ENCODE measurements at places on chromosomes 11 and 22. TPM values are rescaled to one million over a fixed set of nuclear protein-coding genes. Genes with fewer than 3 reads are reported as not detected.

DNA sequence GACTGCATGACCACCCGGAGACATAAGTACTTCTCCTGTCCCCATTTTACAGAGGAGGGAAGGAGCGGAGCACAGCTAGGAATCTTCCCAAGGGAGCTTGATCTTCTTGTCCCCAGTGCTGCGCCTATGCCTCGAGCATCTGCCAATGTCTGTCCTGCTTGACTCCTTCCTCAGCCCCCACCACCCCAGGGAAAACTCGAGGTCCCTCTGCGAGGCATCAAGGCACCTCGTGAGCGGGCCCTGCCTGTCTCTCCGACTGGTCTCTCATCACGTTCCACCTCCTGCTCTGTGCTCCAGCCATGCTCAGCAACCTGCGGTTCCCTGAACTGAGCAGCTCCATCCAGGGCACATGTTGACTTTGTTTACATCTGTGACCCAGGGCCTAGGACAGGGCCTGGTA is 2.5 kb downstream of the NCF4 start:
- DNase-seq = no peak

GRCh38 chr11:130388607-130389205 is 39.7 kb downstream of the ADAMTS8 start:
- no peak for DNase-seq

- DNase-seq = peak; percentile 2
These were observed 973.6 kb upstream of the TENM4 start for GRCh38 chr11:80414181-80415165.

GRCh38 chr11:40203606-40204005 is 1255.8 kb downstream of the LRRC4C start:
- DNase-seq = no peak

GRCh38 chr11:46856605-46857343 is 10.7 kb upstream of the CKAP5 start:
- peak; percentile 45 for DNase-seq

DNA sequence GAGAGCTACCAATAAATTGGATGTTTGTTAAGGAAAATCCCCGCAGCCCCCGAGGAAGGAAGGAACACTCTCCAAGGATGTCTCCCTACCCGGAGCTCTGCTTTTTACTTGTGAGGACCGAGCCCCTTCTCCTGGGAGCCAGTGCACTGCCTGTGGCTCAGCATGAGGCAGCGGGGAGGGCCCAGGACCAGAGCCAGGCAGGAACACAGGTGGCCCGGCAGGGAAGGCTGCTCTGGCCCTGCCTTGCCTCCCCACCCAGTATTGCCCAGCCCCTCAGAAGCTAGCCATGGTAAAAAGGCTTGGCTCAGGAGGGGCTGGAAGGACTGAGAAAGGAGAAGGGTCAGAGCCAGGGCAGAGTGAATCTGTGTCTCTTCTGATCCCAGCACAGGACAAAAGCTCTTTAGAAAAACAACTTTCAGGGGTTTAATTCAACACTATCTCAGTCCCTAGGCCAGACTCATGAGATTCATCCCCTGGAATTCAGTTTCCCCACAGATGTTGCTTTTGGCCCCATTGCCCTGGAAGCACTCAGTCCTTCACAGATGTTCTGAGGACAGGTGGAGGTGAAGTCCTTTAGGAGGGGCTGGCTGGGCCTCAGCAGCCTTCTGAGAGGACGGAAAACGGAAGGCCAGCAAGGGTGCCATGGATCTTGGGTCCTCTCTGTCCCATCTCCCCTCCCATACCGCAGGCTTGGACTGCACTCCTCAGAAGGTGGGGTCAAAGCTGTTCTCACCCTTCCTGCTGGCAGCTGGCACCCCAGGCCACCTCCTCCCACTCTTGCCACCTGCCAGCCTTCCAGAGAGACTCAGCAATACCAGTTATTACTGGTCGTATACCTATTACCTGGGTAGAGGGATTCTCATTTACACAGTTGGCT is 318.9 kb downstream of the NTM start:
- no peak for DNase-seq

Gene TP53AIP1
- total RNA-seq = not detected

- DNase-seq = no peak
These were observed 45.4 kb downstream of the METTL15 start for GRCh38 chr11:28153586-28153985.

DNA sequence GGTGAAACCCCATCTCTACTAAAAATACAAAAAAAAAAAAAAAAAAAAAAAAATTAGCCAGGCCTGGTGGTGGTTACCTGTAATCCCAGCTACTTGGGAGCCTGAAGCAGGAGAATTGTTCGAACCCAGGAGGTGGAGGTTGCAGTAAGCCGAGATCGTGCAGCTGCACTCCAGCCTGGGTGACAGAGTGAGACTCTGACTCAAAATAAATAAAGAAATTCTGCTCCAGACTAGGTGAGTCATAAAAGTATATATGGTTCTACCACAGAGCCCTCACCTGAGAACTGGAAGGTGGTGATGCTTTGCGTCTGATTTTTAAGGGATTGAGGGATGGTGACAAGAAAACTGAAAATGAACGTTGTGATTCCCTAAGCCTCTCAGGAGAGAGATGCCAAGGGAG is 58.4 kb downstream of the NTM start:
- DNase-seq = no peak

DNA sequence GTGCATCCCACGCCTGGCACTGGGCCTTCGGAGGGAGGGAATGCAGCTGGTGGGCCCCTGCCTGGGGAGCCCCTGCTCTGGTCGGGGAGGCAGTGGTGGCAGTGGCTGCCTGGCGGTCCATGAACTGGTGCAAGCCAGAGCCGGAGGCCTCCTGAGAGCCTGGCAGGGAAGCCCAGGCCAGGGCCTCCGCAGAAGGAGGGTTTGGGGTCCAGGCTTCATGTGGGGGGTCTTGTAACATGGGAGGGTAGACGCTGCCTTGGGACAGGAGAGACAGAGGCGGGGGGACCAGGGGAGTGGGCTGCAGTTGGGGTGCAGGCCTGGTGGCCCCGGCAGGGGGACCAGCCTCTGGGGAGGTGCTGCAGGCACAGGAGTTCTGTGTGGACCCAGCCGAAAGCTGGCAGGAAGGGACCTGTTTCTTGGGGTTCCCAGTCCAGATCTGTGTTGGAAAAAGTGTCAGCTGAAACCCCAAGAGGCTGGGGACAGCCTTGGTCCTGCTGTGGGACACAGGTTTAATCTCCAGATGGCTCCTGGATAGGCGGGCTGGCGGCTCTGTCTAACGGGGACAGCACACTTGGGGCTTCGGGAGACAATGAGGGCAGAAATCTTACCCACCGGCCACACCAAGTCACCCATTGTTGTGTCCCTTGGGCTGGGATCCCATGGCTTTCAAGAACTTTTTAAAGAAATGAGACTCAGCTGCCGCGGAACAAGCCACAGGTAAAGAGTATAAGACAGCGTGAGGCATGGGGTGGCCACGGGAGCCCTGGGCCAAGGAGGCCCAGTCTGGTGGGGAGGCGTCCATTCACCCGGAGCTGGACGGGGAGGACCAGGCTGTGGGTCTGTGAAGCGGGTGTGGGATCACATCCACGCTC is 73.5 kb downstream of the KCNQ1 start:
- DNase-seq = no peak

DNA sequence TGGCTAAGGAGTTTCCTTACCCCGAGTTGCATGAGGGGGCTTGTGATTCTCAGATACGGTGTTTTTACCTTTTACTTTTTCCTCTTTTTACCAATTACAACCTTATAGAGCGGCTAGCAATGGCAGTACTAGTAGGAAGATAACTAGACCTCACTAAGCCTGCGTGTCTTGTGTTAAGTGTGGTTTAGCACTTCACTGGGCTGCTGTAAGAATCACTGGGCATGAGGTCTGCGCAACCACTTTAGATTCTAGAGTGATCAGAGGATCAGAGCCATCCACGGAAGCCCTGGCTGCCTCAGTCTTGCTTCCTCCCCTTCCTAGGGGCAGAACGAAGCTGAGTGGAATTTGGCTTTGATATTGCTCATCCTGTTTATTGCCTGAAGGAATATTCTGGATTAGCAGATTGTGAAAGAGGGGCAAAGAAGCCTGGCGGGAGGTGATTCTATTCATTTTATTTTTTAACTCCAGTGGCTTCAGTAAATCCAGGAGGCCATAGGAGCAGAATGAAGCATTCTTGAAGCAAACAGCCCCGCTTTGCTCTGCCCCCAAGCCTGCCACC is 88.5 kb downstream of the GRAMD1B start:
- DNase-seq = no peak

Gene CCDC89
- total RNA-seq = 6.6 TPM

Gene KCNJ4
- total RNA-seq = not detected

DNA sequence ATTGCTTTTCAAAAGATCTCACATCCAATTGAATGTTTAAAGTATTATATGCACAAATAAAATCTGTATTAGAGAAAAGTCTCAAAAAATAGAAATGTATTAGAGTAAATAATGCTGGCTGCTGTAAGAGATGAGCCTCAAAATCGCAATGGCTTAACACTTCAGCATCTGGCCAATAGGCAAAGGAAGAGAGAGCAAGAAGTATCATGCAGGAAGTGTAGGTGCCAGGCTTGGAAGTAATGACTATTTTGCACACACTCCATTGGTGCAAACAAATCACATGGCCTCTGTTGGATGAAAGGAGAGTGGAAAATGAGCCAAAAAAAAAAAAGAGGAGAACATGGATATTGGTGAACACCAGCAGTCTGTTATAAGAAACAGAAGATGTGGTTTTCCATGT is 193.0 kb upstream of the E2F8 start:
- DNase-seq = no peak

Gene BATF2
- 0.19 TPM for total RNA-seq

Gene PTPRCAP
- 0.38 TPM for total RNA-seq

GRCh38 chr11:109089144-109089543 is 332.8 kb upstream of the C11orf87 start:
- no peak for DNase-seq

DNA sequence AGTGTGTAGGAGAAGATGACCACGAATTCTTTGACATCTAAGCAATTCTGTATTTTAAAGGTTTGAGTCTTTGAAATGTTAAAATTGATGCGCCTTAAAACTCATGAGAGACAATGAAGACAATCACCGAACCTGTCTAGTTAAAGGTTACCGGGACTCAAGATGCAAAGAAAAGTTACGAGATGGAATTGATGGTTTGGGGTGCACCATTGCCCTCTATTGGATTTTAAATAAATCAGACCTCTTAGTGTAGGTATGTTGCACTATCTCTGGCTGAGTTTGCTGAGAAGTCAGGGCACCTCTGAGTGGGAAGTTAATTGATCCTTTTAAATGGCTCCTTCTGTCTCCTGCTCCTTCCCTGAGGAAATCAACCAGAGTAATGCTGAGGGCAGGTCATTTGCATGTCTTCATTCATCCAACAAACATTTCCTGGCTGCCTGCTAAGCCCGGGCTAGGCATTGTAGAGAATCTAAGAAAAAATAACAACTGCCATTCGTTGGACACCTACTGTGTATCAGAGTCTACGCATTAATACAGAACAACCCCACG is 19.4 kb upstream of the TMA7B start:
- DNase-seq = no peak

Gene WNT7B
- not detected for total RNA-seq

DNA sequence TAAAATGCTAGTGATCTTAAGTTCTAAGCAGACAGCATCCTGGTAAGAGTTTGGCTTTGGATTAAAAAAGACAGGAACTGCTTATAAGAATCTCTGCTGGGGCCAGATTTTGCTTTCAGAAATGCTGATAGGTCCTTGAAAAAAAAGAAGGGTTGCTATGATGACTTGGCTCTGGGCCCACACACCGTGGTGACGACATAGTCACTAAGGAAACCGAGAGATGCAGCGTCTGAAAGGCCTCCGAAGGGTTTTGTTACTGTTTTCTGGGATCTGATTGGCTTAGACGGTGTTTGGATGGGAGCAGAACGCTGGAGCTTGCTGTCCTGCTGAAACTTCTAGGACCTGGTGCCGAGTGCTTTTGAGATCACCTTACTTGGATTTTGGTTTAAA is 8.4 kb downstream of the FAM118A start:
- peak; percentile 68 for DNase-seq

GRCh38 chr11:65489706-65490320 is 9.0 kb upstream of the MALAT1 start:
- peak; percentile 80 for DNase-seq

DNA sequence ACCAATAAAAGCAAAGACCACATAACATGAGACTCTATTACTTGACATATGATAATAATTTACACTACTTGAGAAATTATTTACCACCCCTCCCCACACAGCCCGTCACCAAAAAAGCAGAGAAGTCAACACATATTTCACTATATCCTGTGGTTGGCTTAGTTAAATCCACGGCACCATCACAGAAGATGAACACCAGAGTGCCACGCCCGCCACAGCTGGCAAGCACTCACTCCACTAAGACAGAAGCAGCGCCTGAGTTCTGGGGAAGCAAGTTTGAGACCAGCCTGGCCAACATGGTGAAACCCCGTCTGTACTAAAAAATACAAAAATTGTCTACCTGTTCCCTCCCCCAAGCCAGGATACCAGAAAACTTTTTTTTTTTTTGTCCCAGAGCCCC is 53.1 kb downstream of the PACSIN2 start:
- peak; percentile 19 for DNase-seq

Gene CEND1
- 2.4 TPM for total RNA-seq

DNA sequence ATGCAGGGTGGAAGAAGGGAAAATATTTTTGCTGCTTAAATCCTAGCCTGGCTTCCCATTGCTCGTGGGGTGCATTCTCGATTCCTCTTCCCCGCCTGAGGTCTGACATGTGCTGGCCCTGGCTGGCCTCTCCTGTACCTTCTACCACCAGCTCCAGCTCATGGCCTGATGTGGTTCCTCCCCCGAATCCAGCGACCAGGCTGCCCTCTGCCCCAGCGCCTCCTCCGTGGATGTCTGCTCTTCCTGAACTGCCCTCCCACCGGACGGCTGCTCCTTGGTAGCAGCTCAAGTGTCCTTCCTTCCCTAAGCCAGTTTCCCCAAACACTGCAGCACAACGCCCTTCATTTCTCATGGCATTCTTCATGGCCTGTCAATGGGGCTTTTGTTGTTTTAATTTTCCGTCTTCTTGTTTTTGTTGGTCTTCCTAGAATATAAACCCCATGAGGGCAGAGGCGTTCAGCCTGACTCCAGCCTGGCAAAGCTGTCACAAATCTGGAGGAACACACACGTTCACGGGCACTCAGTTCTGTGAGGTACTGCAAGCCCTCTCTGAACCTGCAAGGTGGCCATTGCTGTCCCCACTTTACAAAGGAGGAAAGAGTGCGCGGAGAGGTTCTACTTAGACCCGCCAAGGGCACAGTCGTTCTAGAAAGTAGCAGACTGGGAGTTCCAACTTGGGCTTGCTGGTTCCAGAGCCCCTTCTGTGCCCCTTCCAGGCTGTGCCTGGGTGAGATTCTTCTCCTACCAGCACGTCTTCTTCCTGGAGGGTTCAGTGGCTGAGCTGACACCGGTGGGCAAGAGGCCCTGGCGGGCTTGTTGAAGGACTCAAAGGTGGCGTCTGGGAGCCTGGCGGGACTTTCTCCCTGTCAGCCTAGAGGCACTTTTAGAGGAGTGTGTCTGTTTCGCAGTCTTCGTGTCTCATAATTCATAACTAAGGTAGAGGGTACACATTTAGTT is 953 bp upstream of the LRP5 start:
- no peak for DNase-seq

Gene OR8I2
- not detected for total RNA-seq

DNA sequence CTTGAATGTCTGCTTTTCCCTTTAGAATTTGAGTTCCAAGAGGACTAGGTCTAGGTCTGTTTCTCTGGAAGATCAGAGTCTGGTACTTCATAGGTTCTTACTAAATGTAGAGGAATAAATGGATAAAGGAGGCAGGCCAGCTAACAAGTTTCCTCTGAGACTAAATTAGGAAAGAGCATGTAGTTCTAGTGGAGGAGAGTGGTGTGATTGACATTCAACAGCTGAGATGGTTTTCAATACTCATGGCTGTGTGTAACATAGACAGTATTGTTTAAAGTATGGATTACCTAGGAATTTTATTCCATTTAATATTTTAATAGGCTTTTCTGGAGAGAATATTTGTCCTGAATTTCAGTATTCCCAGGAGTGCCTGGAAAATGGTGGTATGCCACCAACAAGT is 364.7 kb downstream of the METTL15 start:
- peak; percentile 54 for DNase-seq

GRCh38 chr11:102458548-102458947 is 6.0 kb upstream of the TMEM123 start:
- DNase-seq = no peak

Data from LHCN-M2 (cell line).